ENCODE measurements at places on chromosomes 3 and 15. TPM values are rescaled to one million over a fixed set of nuclear protein-coding genes. Genes with fewer than 3 reads are reported as not detected.

The GPR149 gene
- not detected for total RNA-seq

The SH3GL3 gene
- not detected for total RNA-seq

GRCh38 chr3:177680472-177680821, 483.2 kb upstream of the TBL1XR1 start:
- no peak for DNase-seq

DNA sequence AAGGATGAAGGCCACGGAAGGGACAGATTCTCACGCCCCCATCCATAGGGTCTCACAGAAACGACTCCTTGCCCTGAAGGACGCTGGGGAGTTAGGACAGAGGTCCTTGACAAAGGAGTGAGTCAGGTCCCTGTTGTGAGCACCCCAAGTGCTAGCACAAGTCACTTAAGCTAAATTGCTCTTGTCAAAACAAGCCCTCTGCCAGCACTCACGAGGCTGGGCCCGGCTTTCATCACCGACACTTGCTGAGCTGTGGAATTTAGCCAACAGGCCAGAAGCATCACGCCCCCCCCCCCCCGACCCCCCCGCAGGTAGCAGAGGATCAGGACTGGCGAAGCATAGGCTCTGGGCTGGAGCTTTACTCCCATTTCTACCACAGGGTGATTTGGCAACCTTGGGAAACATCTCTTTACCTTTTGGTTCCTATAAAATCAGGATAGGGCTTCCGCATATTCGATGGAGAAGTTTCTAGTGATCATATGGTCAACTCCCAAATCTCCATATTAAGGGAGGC, 75.4 kb downstream of the ADCY5 start:
- no peak for DNase-seq

DNA sequence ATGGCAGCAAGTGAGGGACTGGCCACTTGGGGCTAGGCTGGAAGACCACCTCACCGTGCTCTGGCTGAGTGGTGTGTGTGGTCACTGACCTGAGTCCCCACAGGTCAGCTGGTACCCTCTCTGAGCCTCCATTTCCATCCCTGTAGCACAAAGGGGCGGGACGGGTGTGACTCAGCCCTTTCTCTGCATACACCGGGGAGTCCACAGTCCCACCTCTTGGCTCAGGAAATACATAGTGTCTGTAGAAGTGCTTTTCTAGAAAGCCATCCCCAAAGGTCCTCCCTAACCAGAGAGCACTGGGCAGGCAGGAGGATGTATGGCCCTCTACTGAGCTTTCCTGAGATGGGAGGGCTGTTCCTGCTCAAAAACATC, 27.2 kb downstream of the WNT7A start:
- no peak for DNase-seq

DNA sequence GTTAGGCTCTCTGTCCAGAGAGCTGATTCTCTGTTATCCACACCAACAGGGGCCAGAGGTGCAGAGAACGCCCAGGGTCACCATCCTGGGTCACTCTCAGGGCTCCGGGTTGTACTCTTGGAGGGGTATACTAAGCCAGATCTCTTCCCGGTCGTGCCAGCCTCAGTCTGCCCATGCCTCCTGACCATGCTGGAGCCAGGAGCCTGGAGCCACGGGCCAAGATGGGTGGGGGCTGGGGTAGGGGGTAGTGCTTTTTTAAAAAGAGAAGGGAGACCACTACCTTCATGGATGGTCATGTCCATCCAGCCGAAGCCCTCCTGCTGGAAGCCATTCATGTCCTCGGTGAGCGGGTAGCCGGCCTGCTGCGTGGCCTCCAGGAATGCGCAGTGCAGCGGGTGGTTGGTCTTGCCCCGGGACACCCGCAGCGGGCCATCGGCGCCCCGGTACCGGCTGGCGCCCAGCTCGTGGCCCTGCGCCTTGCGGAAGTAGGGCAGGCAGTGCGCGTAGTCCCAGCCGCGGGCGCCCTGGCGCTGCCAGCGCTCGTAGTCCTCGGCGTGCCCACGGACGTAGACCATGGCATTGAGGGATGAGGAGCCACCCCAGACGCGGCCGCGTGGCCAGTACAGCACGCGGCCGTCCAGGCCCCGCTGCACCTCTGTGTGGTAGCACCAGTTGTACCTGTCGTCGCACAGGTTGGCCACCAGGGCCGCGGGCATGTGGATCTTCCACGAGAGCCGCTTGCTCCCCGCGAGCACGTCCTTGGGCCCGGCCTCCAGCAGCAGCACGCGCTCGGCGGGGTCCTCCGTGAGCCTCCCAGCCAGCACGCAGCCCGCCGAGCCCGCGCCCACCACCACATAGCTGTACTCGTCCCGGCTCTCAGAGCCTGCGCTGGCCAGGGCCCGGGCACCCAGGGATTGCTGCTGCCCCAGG, 22.9 kb downstream of the CHDH start:
- no peak for DNase-seq

- DNase-seq = no peak
Observed at GRCh38 chr3:14805961-14806537, 12.7 kb upstream of the FGD5 start.

DNA sequence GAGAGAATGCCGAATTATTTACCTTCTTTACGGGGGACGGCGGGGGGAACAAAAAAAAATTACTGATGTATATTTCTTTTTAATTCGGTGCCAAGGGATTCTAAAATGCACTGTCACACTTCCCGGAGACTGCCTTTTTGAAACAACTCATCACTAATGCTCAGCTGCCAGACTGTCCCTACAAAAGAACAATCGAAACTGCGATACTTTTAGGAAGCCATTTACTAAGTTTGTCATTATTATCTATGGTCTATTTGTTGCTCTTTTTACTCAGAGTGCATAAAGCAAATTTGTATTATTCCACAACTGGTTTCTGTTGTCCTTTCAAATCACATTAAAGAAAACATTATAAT, 60.8 kb downstream of the TM4SF4 start:
- DNase-seq = no peak

DNA sequence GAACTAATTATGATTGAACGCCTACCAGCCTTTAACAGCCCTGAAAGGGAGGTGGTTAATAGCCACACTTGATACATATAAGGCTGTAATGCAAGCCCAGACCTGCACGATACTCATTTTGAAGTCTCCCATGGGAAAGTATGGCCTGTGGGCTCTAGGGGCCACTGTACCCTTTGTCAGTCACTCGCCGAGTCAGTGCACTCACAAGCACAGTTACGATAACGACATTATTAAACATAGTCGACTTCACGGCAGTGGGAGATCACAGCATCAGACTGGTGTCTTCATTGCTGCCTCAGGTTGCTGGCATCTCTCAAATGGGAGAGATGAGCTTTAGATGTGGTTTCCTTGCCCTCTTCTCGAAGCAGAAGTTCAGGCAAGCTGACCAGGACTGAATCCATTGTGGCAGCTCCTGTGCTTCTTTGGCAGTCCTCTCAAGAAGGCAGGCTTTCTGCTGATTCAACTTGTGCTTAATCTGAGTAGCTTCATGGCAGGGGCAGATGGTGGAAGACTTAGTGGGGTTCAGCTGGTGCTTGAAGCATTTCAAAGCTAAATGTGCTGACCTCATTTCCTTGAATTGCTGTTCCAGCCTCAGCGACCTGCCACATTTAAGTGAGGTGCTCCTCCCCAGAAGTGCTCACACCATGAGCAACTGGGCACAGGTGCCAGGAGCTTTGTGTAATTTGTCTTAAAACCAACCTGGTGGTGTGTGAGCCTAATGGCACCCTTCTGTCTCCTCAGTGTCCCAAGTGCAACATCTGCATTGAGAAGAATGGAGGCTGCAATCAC, 15.8 kb upstream of the P4HTM start:
- no peak for DNase-seq

DNA sequence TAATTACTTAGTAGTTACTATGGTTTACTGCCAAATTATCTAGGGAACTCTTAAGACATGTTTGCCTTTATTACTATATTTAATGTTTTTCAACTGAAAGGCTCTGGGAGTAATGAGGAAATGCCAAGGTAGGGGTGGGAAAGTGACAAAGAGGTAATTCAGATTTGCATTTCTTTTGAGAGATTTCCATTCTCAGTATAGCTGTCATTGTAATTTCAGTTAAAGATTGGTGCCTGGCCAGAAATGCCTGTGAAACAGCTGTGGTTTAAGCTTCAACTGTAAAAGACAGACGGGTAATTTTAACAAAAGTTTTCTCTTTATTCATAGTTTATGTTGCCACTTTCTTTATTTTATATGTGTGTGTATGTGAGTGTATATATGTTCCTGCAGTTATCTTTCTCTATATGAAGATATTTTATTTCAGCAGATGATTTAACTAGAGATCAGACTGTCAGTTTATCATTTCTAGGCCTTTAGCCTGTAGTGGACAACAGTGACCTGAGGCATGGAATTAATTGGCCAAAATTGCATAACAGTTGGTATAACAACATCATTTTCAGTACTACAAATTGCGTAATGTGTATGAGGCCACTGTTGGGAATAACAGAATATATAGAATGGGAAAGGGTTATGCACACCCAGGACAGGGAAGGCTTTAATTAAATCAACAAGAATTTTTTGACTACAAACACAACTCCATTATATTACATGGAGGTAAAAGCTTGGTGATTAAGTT, 119.0 kb downstream of the BBX start:
- no peak for DNase-seq

DNA sequence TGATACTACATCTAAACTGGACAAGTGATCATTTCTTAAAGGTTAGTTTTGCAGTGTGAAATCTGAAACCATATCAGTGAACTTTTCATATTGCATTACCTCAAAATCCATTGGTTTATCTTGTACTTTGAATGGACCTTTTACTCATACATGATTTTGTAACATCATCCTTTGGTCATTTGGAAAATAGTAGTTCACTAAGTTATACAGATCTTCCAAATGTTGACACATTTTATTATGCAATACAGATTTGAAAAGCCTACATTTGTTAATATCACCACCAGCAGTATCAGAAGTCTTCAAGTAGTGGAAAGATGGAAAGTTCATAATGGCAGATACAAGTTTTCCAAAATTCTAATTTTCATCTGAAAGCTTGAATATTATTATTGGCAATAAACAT, 64.0 kb upstream of the CDV3 start:
- DNase-seq = no peak

DNA sequence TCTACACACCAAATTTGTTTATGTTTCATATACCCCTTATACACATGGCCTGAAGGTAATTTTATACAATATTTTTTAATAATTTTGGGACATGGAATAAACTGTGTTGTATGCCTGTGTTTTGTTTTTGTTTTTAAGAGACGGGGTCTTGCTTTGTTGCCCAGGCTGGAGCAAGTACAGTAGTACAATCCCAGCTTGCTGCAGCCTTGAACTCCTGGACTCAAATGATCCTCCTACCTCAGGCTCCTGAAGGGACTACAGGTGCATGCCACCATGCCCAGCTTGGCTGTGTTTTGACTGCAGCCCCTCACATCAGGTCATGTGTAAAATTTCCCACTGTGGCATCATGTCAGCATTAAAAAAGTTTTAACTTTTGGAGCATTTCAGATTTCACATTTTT, 18.6 kb downstream of the SETD2 start:
- no peak for DNase-seq

DNA sequence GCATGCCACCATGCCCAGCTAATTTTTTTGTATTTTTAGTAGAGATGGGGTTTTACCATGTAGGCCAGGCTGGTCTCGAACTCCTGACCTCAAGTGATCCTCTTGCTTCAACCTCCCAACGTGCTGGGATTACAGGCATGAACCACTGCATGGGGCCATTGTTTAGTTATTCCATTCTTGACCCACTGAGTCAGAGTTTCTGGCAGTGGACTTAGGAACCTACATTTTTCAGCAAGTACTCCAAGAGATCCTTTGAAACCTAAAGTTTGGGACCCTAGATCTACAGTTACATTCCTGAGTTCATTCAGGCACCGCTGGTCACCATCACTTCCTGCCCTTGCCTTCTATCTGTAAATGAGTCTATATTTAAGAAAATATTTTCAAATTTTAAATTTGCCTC, 1.4 kb upstream of the TNFSF10 start:
- no peak for DNase-seq
